ENCODE measurements at places on chromosomes 6 and 20.

- no peak for DNase-seq
These were observed 15.5 kb upstream of the MYMX start for GRCh38 chr6:44201200-44201599.

DNA sequence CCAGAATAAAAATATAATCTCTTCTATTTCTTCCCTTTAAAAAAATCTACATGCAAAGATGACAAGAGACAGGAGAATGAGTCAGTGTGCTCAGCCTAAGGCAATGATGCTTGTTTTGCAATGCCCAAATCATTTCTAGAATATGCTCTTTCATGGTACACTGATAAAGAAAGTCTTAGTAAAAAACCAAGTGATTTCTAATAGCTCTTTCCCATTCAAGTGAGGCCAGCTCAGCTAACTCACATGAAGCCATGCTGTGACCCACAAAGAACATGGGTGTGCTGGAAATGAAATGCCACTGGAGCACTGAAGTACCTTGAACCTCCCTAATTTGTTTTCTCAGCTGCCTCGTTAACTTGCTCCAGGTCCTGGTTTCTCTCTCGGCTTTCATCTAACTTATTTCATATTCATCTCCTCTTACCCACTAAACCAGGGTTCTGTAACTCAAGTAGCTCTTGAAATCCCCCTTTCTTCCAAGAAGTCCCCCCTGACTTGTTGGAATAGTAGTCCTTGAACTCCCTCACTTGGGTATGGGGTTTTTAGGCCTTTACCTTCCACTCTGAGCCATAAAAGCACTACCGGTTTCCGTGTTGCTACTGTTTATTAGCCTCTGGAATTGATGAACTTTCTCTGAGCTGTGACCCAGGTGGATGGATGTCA is 92.7 kb downstream of the IRF4 start:
- DNase-seq, result peak; percentile 10

DNA sequence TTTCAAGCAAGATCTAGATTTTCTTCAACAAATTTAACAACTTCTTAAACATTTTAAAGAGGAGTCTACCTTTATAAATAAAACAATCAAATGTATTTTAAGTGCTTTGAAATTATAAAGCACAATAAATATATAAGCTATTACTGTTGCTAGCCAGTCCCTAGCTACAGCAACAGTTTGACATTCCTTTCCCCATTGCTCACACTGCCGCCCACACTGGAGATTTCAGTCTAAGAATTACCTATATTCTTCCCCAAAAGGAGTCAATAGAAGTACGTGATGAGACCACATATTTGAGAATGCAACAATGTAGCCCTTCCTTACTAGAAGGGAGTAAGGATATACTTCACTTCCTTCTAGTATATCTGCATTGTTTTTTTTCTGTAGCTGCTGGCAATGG is 65.3 kb upstream of the RNF146 start:
- no peak for DNase-seq

DNA sequence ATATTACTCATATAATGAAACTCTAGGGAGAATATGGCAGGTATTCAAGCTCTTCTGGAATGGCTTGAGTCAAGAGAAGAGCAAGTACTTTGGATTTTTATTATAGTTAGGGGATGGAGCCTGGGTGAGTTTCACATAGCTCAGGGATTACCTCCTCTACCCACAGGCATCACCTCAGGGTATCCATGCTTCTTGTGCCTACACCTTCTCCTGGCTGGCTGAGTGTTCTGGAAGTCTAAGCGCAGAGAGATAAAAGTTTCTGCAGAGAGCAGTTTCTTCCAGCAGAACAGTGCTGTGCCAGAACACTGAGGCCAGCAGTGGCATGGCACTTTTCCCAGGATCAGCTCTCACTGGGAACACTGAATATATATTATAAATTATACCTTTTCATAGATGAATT is 199.7 kb upstream of the KCNQ5 start:
- DNase-seq, result no peak
